Right lobe of liver (tissue), 6 donors: ENCODE measurements at places on chromosomes 4 and X. TPM values are rescaled to one million over a fixed set of nuclear protein-coding genes. Genes with fewer than 3 reads are reported as not detected.

GRCh38 chr4:26839534-26839951, 21.1 kb upstream of the STIM2 start:
- DNase-seq, result no peak

DNA sequence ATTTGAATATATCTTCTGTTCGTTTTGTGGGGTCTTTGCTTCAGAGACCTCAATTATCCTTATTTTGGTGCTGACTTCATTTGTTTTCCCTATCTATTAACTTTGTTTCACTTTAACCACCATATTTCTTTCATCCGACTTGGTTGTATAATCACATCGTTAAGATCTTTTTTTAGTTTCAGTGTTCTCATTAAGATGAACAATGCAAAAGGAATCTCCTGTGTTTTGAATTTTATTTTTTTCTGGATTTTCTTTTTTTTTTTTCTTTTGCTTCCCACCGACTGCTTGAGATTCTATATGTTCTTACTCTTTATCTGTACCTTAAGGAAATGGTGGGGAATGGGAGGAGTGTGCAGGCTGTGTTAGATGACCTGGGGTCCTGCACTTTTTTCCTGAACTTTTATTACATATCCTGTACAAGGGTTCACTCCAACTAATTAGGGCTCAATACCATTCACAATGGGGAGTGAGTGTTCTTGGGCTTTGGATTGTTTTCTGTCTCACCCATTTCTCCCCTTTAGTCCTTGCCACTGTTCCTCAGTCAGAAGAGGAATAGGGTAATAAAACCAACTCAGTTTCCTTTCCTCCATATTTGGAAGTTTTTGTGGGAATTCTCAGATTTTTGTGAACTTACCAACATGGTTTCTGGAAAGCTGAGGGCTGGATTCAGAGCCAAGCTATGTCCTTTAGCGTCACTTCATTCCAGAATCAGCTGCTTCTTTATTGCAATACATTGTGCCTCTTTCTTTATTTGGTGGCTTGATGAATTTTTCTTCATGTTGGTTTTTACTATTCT, 43.2 kb upstream of the BMPR1B start:
- no peak for DNase-seq

- no peak for DNase-seq
Measured at GRCh38 chr4:112881842-112882241, 167.6 kb upstream of the ANK2 start.

DNA sequence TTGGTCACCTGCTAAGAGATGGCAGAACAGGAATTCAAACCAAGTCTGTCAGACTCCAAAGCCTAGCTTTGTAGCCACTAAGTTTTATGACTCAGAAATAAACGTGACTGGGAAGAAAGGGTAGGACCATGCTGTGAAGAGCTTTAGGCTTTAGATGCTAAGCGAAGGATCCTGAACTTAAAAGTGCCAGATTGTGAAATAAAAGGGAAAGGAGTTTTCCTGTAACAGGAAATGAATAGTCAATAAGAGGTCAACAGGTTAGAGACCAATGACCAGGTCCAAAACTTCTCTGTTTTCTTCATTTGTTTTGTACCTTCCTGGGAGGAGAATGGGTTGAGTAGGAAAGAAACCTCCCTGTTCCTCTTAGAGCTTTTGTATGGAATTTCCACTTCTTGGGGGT, 98.8 kb upstream of the EOLA2 start:
- no peak for DNase-seq

DNA sequence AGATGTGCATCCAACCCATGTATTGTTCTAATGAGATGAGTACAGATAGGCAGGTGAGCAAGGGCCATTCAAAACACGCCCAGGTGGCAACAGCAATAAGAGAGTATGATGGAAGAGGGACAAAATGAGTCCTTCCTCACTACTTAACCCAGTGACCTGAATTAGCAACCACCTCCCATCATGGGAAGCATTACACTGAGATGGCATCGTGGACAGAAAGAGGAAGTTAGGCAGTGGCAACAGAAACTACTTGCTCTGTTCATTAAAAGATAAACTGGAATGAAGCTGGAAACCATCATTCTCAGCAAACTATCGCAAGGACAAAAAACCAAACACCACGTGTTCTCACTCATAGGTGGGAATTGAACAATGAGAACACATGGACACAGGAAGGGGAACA, 17.2 kb downstream of the RXFP1 start:
- DNase-seq, result no peak

Gene AFP
- 1.7 TPM for total RNA-seq

GRCh38 chr4:183959319-183960045, 54.4 kb downstream of the STOX2 start:
- no peak for DNase-seq

Gene NDNF
- total RNA-seq, result 0.73 TPM

DNA sequence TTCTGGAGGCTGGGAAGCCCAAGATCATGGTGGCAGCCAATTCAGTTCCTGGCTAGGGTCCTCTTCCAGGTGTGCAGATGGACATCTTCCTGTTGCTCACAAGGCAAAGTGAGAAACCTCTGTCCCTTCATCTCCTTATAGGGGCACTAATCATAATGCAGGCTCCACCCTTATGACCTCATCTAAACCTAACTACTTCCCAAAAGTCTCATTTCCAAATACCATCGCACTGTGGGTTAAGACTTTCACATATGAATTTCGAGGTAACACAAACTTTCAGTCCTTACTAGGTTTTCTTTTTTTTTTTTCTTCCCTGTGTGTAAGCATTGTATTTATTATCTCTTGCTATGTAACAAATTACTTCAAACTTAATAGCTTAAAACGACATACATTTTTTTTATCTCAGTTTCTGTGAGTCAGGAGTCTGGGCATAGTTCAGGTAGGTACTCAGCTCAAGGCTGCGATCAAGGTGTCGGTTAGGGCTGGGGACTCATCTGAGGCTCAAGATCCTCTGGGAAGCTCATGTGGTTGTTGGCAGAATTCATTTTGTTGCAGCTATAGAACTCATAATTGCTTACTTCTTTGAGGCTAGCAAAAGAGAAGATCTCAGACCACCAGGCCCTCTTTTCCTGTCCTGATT, 204.7 kb upstream of the STK26 start:
- no peak for DNase-seq

- DNase-seq, result no peak
Measured at GRCh38 chr4:6680372-6681034, 13.2 kb upstream of the S100P start.

Gene GPR143
- 0.26 TPM for total RNA-seq

DNA sequence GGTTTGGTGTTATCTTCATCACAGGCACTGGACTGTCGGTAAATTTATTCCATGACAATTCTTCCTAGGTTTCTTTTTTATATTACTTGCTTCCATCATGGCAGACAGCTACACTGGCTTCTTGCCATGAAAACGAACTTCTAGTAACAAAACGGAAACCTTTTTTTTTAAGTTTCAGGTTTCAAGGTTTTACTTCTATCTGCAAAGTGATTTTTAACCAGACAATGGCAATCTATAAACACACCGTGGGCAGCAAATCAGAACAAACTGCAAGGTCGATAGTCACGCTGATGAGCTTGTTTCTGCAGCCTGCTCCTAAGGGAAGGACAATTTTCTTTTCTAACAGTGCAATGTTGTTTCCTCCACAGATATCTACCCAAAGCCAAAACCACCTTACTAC, 29.9 kb downstream of the XG start:
- no peak for DNase-seq

- DNase-seq, result peak; percentile 47
Measured at GRCh38 chrX:123201720-123202119, 17.6 kb downstream of the GRIA3 start.

GRCh38 chrX:50726296-50726695, 87.7 kb downstream of the SHROOM4 start:
- no peak for DNase-seq

DNA sequence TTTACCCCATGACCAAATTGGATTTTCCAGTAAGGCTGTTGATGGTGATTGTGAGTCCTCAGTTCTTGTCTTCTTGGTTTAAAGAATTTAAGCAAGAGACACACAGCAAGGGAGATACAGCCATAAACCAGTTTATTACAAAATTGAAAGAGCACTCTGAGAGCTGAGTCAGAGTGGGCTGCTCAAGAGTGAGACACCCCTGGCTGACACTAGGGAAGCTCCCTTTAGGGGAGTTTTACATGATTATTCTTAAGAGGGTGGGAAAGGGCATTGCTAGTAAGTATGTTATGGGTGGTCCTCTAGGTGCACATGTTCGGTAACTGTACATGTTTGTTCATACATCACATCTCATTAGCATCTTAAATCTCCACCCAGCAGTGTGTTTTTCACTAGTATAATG, 18.8 kb upstream of the ZNF81 start:
- no peak for DNase-seq

DNA sequence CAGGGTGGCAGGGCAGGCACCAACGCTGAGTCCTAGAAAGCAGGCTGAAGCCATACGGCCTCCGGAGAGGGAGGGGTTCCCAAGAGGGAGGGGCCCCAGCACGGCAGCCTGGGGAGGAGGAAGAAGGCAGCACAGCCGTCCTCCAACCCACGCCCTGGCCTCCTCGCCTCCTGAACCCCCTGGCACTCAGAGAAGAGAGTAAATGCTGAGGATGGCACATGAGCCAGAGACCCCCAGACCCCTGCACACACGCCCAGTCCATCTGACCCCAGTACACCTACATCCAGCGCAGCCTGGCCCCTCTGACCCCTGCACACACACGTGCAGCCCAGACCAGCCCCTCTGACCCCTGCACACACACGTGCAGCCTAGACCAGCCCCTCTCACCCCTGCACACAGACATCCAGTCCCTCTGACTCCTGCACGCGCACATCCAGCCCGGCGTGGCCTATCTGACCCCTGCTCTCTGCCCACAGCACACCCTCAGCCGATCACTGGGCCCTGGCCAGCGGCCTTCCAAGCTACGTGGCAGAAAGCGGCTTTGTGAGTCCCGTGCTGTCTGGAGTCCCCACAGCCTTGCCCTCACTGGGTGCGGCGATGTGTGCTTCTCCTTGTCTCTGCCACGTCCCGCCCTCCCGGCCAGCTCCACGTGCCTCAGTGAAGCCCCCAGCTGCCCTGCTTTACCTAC, 18.5 kb downstream of the ATP5ME start:
- DNase-seq, result no peak

Gene CXCL8
- 2.5 TPM for total RNA-seq

DNA sequence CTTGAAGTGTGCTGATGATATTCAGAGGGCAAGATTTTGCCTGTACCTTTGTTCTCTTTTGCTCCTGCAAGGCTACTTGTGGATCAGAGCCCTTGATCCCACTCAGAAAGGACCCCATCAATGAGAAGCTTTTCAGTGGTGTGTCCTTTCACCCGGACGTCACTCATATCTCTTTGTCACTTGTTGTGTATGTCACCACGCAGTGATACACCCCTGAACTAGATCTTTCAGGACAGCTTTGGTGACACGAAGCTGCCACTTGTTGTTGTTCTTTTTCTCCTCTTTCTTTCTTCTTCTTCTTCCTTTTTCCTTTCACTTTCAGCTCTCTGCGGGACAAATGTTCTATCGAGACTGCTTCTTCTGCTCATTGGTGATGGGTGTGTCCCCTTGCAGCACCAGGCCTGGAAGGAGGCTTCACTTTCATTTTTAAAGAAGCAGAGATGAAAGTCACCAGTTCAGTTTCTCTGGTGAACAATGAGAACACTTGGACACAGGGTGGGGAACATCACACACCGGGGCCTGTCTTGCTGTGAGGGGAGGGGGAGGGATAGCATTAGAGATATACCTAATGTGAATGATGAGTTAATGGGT, 83.6 kb downstream of the NBDY start:
- no peak for DNase-seq

DNA sequence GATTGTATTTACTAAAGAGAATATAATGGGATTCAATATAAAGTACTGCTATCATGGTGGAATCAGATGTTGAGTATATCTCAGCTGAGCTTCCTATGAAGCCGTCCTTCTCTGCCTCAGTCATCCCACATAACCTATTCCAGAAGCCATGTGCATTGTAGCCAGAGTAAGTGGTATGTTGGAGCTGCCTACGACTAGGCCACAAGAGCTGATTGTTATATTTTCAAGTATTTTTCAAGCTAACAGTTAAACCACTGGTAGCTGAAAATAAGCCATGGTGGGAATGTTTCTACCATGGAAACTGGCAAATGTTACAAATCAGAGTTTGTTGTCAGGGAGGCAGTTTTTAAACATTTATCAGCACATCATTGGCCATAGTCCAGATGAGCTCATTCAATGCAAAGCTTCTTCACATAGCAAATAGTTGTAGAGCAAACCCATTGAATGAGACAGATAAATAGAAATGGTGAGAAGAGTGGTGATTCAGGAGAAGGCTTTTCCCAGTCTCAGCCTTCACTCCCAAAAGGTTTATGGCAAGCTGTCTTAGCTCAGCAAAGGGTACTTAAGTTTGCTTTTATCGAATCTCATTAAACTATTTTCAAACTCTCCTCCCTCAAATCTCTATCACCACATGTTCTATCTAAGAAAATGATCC, 436.4 kb downstream of the PCDH19 start:
- no peak for DNase-seq

Gene BGN
- 57.0 TPM for total RNA-seq
